Thymus (tissue), 14 donors: ENCODE measurements at places on chromosomes 4 and X. TPM values are rescaled to one million over a fixed set of nuclear protein-coding genes. Genes with fewer than 3 reads are reported as not detected.

DNA sequence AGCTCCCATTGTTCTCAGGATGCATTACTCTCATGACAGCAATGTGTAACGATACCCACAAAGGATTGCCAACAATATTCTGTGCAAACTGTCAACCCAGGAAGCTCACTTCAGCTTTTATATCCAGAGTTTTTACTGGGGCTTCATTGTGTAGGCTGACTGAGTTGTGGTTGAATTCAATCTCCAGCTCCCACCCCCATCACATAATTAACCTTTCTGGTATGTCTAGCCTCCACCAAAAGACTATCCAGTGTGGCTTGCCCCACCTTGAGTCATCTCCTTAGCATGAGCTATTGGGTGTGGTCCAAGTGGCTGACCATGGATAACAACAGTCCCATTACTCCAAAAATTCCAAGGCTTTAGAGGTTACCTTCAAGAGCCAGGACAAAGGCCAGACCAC lies 17.7 kb upstream of the TAB3 start:
- H3K4me1 ChIP-seq: no peaks in the 10 kb centered on the region
- H3K36me3 ChIP-seq: no peaks in the 10 kb centered on the region
- no peak overlapping the region for H3K4me3 ChIP-seq
- DNase-seq: no peak
- no peaks in the 10 kb centered on the region for H3K27me3 ChIP-seq

GRCh38 chrX:14029039-14029424 lies 660 bp downstream of the GEMIN8 start:
- peaks cover 18% of the 10 kb centered on the region for H3K4me1 ChIP-seq
- no peak overlapping the region for H3K27ac ChIP-seq
- no peak for DNase-seq
- peak overlapping the region; percentile 77 for H3K4me3 ChIP-seq
- no peaks in the 10 kb centered on the region for H3K36me3 ChIP-seq

- H3K27me3 ChIP-seq: no peaks in the 10 kb centered on the region
- no peaks in the 10 kb centered on the region for H3K36me3 ChIP-seq
- H3K27ac ChIP-seq: no peak overlapping the region
- no peaks in the 10 kb centered on the region for H3K4me1 ChIP-seq
- no peak for DNase-seq
Measured at GRCh38 chr4:117898496-117898895, 135.8 kb upstream of the NDST3 start.

- no peaks in the 10 kb centered on the region for H3K4me1 ChIP-seq
- no peaks in the 10 kb centered on the region for H3K36me3 ChIP-seq
- H3K4me3 ChIP-seq: no peak overlapping the region
- no peak for DNase-seq
- no peaks in the 10 kb centered on the region for H3K27me3 ChIP-seq
- no peak overlapping the region for H3K27ac ChIP-seq
Measured at GRCh38 chr4:82692101-82692780, 106.4 kb downstream of the SCD5 start.

GRCh38 chrX:54495814-54496516 lies at the start of gene FGD1:
TSS of gene FGD1 (minus strand) at chrX:54496234. CDS start at chrX:54495432, 802 bp downstream.
- no peaks in the 10 kb centered on the region for H3K36me3 ChIP-seq
- peak; percentile 35 for DNase-seq
- no peak within 1 kb of the TSS for H3K27ac ChIP-seq
- peaks cover 37% of the 10 kb centered on the region for H3K27me3 ChIP-seq
- no peaks in the 10 kb centered on the region for H3K4me1 ChIP-seq

- H3K4me3 ChIP-seq: no peak overlapping the region
- no peak overlapping the region for H3K27ac ChIP-seq
- DNase-seq: no peak
Measured at GRCh38 chrX:117998171-117998570, 118.4 kb downstream of the KLHL13 start.

- no peak for DNase-seq
- no peaks in the 10 kb centered on the region for H3K27me3 ChIP-seq
- H3K36me3 ChIP-seq: peaks cover 6% of the 10 kb centered on the region
- H3K4me3 ChIP-seq: no peak overlapping the region
- H3K4me1 ChIP-seq: no peaks in the 10 kb centered on the region
Measured at GRCh38 chr4:39729557-39729956, 31.6 kb downstream of the UBE2K start.

DNA sequence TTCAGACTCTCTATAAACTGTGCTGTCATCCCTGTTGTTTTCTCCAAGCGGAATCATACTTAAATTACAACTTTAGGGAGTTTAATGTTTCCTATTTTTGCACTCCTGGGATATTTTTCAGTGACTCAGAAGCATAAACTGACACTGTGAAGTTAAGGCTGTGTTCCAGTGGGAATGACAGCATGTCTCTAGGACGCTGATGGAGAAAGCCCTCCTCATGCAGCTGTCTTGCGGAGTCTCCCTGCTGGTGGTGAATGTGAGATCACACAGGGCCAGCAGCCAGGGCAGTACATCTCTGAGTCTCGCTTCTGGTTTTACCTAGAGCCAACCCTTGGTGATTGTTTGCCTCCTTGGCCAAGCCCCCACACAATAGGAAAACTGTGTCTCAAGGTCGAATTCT lies 53.3 kb downstream of the NFKB1 start:
- peaks cover 3% of the 10 kb centered on the region for H3K36me3 ChIP-seq
- DNase-seq: no peak
- H3K27me3 ChIP-seq: no peaks in the 10 kb centered on the region
- H3K4me1 ChIP-seq: peaks cover 3% of the 10 kb centered on the region
- H3K4me3 ChIP-seq: no peak overlapping the region
- H3K27ac ChIP-seq: peak overlapping the region; percentile 55

DNA sequence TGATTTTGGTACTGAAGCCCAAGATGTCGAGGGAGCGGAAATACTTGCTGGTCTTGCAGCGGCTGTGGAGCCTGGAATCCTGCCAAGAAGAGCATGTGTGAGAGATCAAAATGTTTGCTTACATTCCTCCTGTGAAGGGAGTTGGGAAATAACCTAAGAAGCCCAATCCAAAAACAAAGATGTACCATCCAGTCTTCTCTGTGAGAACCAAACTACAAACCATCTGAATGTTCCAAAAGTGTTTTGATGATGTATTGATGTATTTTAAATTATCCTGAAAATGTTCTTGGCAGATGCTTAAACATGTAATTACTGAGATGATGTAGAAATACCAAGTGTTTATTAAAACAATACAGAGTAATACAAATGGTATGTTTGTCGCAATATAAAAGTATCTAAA lies 10.1 kb upstream of the ADH1A start:
- no peak for DNase-seq
- H3K36me3 ChIP-seq: no peaks in the 10 kb centered on the region
- H3K27ac ChIP-seq: no peak overlapping the region
- H3K4me3 ChIP-seq: no peak overlapping the region
- H3K27me3 ChIP-seq: no peaks in the 10 kb centered on the region

DNA sequence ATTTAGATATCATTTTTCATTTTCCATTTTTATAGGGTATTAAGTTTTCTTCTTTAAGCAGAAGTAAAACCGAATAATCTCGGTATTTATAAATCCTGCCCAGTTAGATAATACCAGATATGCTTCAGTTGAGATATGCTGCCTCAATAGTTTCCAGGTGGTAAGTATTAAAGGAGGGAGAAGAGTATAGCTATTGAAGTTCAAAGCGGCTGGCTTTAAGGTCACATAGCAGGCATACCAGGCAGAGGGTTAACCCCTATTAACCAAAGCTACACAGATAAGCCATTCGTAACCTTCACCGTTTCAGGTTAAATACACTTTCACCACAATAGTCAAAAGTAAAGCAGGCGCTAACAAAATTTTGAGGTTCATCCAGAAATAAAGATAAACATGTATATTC lies 54.2 kb downstream of the EDNRA start:
- no peaks in the 10 kb centered on the region for H3K36me3 ChIP-seq
- no peak for DNase-seq
- no peaks in the 10 kb centered on the region for H3K4me1 ChIP-seq
- no peak overlapping the region for H3K27ac ChIP-seq
- H3K27me3 ChIP-seq: no peaks in the 10 kb centered on the region

DNA sequence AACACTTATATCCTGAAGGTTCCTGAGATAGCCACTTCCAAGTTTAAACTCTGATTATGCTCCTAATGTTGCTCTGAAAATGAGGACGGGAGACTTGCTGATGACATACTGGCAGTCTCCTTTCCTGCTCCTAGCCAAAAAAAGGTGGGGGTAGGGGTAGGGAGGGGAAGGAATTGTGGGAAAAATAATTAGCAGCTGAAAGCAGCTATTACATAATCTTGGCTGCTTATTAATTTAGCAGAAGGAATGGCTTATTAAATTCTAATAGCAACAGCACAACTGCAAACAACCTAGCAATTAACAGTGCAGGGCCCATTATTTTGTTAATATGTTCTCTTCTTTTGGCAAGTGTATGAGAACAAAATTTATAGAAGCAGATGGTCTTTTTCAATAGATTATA lies 2.0 kb upstream of the AP1S2 start:
- H3K4me1 ChIP-seq: no peaks in the 10 kb centered on the region
- H3K27me3 ChIP-seq: peaks cover 19% of the 10 kb centered on the region
- H3K36me3 ChIP-seq: no peaks in the 10 kb centered on the region

DNA sequence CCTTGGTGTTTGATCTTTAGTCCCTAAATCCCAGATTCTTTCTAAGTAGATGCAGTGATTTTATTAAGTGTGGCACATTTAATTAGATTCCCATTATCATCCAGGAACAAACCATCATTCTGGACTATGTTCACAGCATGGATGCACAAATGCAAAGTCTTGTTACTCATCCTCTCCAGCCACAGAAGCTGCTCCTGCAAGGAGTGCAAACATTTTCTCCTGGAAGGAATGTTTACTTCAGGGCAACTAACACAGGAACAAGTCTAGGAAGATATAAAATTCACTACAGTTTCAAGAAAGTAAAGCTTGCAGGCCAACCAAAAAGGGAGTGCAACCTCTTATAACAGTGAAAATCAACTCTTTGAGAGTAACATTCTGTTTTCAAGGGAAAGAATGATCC lies 106.0 kb downstream of the IQCM start:
- H3K4me1 ChIP-seq: no peaks in the 10 kb centered on the region
- H3K27ac ChIP-seq: no peak overlapping the region
- H3K27me3 ChIP-seq: no peaks in the 10 kb centered on the region
- H3K36me3 ChIP-seq: no peaks in the 10 kb centered on the region
- H3K4me3 ChIP-seq: no peak overlapping the region

- no peaks in the 10 kb centered on the region for H3K36me3 ChIP-seq
- no peaks in the 10 kb centered on the region for H3K27me3 ChIP-seq
- no peak overlapping the region for H3K27ac ChIP-seq
- no peak overlapping the region for H3K4me3 ChIP-seq
- H3K4me1 ChIP-seq: no peaks in the 10 kb centered on the region
Measured at GRCh38 chr4:147755561-147756295, 23.8 kb downstream of the ARHGAP10 start.

DNA sequence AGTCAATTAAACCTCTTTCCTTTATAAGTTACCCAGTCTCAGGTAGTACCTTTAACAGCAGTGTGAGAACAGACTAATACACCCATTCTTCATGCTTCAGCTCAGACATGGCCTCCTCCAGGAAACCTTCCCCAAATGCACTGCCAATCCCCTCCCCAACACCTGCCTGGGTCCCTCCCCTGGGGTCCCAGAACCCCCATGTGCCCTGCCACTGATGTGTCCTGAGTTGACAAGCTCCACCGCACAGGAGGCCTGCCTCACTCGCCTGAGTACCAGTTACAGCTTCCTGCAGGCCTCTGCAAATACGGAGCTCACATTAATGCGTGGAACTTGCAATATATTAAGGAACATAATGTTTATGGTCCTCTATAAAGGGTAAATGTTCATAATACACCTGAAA lies 34.9 kb upstream of the CRMP1 start:
- no peaks in the 10 kb centered on the region for H3K4me1 ChIP-seq
- H3K36me3 ChIP-seq: no peaks in the 10 kb centered on the region
- DNase-seq: no peak
- H3K27ac ChIP-seq: no peak overlapping the region
- no peak overlapping the region for H3K4me3 ChIP-seq

DNA sequence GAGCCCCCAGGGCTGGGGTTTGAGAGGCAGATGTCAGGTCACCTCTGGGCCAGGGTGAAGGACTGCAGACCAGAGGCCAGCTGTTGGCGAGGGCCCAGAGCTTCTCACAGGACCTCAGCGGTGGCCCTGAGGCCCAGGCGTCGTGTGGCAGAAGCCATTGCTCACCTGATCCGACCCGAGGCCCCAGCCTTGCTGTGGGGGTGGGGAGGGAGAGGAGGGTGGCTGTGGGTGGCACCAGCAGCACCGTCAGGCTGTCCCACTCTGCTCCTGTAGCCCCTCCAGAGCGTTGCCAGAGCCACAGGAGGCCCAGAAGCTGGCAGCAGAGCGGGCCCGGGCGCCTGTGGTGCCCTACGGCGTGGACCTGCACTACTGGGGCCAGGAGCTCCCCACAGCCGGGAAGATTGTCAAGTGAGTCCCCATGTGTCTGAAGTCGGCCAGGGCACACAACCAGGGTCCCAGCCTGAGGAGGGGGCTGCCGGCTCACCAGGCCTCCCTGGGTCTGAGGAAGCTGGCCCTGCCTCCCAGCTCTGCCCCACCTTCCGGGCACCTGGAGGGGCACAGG lies 28.8 kb downstream of the UVSSA start:
- peaks cover 3% of the 10 kb centered on the region for H3K36me3 ChIP-seq
- DNase-seq: no peak
- H3K27me3 ChIP-seq: no peaks in the 10 kb centered on the region

DNA sequence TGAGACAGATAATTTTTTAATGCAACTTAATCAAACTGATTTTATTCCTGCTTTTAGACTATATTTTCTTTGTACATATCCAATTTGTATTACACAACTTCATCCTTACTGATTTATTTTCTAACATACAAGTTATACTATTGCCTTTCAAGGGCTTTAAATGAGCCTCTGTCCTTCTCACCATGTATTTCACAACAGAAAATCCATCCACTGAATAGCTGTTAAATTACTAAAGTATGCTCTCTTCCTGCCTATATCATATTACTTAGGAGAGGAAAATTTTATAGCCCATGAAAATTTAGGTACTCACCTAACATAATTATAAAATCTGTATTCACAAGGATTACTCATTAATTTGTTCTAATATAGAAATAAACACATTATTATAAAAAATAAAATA lies 528.6 kb downstream of the ANKRD50 start:
- no peaks in the 10 kb centered on the region for H3K4me1 ChIP-seq
- H3K27ac ChIP-seq: no peak overlapping the region
- no peak for DNase-seq
- no peak overlapping the region for H3K4me3 ChIP-seq
- H3K36me3 ChIP-seq: no peaks in the 10 kb centered on the region

DNA sequence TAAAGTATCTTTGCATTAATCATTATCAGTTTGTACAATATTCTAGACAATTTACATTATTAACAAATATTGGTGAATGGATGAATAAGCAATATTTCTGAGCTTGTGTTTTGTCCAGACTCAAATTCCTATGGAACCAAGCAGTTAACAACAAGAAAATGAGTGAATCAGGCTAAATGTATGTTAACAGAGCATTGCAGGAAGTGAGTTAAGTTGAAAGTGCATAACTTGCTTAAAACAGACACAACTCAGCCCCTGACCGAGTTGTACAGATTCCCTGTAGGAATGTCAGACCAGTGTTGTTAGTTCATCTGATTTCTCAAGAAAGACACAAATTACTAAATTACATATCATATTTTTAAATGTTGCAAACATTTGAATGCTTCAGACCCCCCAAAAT lies 23.7 kb upstream of the CSN1S1 start:
- H3K4me3 ChIP-seq: no peak overlapping the region
- no peaks in the 10 kb centered on the region for H3K27me3 ChIP-seq
- no peaks in the 10 kb centered on the region for H3K36me3 ChIP-seq

HTN3 gene
- total RNA-seq: 0.28 TPM

MGAT4D gene
- not detected for total RNA-seq
